ENCODE measurements at places on chromosomes 7 and 10.

DNA sequence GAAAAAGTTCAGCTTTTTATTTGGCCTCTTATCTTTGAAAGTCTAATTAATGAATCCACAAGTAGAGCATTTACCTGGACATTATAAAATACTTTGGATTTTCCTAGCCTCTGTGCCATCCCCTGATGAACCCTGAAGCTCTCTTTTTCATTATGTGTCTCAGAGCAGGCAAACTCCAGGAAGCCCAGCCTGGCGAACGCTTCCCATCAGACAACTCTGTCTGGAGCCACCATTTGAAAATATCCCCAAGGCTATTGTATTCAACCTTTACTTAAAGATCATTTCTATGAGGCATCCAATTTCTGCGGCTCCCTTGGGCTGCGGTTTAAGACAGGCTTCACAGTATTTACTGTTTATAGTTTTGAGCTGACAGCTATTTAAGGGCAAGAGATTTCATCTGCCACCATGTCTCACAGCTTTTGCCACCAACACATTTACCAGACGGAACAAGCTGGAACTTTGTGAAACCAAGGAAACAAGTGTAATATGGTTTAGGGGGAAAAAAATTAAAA lies 257.2 kb upstream of the GLI3 start:
- DNase-seq, result no peak

DNA sequence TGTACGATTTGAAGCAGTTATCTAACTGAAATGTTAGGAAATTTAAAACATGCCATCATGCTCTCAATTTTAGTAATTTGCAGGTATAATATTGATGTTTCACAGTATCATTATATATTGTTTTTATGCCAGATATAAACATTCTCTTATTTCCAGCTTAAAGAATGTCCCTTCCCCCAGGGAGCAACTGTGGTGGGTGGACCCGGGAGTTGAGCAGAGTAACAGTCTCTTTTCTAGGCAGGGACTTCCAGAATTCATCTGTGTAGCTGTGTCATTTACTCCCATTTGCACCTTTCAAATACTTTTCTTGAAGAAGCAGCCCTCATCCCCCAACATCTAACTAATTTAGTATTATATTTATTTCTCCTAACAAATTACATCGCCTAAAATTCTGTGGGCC lies 9.6 kb downstream of the INPP5F start:
- DNase-seq, result no peak

GRCh38 chr7:77476871-77477270 lies 60.2 kb upstream of the PTPN12 start:
- DNase-seq, result no peak

DNA sequence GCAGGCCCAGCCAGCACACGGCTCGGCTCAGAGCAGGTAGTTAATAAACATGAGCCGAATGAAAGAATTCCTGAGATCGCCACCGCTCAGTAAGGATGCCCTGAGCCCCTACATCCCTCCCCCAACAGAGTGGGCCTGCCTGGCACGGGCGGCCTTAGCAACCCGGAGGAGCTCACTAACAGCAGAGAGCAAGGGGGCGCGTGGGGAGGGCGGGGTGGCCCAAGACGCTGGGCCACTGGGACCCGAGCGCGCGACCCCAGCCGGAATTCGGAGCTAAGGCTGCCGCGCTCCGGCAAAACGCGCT lies 403 bp upstream of the ENO4 start:
- DNase-seq, result no peak

DNA sequence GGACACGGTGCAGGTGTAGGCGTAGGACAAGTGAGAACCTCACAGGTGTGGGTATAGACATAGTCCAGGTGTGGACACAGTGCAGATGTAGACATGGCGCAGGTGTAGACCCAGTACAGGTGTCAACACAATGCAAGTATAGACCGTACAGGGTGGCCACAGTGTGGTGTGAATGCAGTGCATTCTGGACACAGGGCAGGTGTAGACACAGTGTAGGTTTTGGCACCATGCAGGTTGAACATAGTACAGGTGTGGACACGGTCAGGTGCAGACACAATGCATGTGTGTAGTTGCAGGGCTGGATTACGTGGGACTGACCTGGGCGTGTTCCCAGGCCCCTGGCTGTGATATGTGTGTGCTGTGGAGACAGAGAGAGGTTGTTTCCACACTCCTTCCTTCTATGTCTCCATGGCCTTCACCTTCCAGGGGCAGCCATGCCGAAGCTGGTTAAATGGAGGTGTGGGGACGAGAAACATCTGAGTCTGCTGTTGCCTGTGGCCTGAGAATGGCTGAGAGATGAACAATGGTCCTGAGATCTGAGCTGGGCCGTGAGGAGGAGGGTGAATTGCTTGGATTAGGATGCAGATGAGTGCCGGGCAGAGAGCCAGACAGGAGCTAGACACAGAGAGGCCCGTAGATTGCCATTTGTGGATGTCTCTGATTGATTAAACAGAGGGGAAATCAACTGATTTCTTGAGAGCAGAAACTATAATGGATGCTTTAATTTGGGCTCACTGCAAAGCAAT lies 343.9 kb upstream of the SHH start:
- DNase-seq, result no peak

DNA sequence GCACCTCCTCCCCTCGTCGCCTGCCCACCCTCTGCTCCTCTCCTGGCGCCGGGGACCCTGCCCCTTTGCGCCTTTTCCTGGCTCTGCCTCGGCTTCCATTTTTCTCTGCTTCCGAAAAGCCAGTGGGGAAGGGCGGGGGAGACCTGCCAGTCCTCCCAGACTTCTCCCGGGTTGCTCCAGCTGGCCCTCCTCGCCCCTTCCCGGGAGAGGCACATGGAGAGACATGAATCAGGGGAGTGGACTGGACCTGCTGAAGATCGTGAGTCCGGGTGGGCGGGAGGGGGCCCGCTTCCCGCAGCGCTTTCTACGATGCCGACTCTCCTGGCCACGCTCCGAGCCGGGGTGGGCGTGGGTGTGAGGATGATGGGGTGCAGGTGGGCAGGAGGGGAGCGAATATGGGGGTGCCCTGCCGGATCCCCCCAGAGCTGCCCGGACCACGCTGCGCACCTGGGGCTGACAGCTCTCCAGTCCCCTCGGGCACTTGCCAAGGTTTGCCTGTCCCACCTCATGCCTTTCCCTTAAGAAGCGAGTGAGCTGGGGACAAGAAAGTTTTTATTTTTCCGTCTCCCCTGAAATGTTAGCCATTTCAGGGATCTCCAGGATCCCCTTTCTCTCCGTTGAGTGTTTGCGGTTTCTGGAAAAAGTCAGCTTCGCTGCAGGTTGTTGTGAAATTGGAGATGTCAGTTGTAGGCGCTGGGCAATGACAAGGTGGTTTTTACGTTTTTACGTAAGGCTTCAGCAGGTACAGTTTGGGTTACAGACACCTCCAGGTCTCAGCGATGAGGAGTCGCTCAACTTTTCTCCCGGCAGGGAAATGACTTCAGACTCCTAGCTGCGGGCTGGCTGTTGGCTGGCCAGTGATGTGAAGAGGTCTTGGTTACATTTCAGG lies 977 bp downstream of the CACNB2 start:
- DNase-seq, result no peak

GRCh38 chr7:44227911-44228310 lies 27.1 kb downstream of the YKT6 start:
- no peak for DNase-seq

- no peak for DNase-seq
These were observed 42.9 kb downstream of the CCDC186 start for GRCh38 chr10:114131094-114131493.

DNA sequence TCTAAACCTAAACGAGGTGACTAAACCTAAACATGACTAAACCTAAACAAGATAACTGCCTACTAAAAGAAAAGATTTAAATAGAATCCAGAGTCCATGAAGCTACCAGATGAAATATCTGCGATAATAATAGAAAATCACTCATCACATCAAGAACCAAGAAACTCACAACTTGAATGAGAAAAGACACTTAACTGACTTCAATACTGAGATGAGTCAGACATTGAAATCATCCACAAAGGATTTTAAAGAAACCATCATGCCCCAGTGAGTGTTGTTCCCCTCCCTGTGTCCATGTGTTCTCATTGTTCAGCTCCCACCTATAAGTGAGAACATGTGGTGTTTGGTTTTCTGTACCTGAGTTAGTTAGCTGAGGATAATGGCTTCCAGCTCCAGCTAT lies 416.0 kb downstream of the CALN1 start:
- DNase-seq, result no peak

- no peak for DNase-seq
These were observed 4.7 kb upstream of the HIP1 start for GRCh38 chr7:75743455-75743859.

DNA sequence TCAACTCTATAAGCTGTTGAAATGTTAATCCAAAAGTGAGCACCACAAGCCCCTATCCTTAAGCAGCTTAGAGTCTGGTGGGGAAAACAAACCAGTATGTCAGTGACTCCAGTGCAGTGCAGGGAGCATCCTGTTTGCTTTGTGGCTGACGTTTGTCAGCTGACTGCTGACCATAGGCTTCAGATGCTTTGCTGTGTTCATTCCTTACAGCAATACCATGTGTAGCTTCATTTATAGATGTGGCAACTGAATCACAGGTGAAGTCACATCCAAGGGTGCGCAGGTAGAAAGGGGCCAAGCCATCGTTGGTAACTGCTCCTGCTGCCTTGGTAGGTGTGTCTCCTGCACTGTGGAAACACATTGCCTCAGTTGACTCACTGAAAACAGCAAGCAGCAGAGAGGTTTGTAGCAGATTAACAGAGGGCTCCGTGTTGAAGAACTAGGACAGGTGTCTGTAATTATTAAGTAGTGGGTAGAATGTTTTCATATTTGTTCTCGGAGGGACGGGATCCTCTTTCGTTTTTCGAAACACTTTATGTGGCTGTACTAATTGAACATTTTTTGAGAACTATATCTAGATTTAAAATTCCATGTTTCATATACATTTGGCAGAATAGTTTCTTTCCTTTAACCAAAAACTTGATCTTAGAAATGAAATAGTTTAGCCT lies 2.0 kb downstream of the INSIG1 start:
- peak; percentile 41 for DNase-seq

GRCh38 chr7:46026741-46027140 lies 105.7 kb upstream of the IGFBP3 start:
- DNase-seq, result no peak

- no peak for DNase-seq
These were observed 82.6 kb downstream of the ATE1 start for GRCh38 chr10:121845044-121845784.

DNA sequence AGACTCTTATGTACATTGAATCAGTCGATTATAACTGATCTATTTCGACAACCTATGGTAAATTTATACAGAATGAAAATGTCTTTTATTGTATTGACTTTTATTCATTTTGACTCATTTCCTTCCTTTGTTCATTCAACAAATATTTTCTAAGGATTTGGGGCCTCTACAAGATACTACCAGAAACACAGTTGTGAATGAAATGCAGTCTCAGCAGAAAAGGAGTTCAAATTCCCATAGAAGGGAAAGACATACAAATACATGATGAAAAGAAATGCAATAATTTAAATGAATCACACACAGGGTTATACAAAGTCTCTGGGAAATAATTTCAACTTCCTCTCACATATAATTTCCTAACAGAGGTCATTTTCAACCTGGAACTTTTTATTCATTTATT lies 134.0 kb upstream of the SEMA3A start:
- DNase-seq, result no peak

- DNase-seq, result no peak
These were observed 125.3 kb upstream of the RSU1 start for GRCh38 chr10:16942381-16943078.

DNA sequence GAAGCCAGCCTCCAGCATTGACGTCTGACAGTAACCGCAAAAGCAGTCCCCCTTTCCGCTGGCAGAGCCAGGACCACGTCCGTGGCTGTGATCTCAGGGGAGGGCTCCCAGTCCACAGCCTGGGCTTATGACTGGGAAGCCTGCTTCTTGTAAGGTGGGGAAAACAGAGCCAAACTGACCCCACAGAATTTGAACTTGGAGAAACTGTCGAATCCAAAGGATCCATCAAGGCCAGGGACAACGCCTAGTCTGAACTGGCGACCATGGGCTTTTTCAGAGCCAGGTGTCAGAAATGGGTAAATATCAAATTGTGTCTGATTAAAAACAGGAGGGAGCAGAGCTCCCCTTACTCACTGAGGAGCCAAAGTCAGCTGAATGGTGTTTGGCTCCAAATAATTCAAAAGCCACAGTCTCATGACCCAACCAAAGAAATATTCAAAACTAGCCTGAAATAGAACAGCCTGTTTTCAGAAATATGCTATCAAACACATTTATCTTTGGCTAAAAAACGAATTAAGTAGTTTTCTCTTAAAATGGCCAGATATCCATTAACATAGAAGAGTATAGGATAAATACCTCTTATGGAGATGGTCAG lies 751.4 kb upstream of the GALNT17 start:
- DNase-seq, result no peak

GRCh38 chr7:48295296-48295971 lies 124.2 kb downstream of the ABCA13 start:
- DNase-seq, result no peak

DNA sequence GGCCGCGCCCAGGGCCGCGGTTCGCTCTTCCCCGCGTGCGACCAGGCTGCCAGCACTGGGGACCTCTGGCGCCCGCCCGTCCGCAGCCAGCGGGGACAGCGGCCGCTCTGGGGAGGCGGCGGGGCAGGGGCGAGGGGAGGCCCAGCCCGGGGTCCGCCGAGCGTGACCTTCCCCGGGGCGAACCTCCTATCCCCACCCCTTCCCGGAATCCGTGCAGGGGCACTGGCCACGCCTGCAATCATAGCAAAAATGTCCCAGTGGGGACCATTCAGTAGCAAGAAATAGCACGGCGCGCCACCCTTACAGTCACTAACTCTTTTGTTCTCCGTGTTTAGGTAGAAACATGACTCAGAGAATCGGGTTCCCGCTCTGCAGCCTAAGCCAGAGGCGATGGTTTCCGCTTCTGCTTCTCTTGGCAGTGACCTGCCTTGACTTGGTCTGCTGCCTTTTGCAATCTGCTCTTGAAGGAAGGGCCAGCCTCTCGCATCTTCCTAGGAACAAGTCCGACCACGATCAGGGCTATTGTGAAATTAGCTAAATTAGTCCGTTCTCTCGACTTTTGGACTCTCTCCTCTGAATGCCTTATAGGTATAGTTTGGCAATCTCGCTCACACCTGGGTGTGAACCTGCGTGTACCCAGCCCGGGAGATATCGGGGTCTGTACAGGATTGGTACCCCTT lies 79.3 kb upstream of the ACBD5 start:
- DNase-seq, result no peak

DNA sequence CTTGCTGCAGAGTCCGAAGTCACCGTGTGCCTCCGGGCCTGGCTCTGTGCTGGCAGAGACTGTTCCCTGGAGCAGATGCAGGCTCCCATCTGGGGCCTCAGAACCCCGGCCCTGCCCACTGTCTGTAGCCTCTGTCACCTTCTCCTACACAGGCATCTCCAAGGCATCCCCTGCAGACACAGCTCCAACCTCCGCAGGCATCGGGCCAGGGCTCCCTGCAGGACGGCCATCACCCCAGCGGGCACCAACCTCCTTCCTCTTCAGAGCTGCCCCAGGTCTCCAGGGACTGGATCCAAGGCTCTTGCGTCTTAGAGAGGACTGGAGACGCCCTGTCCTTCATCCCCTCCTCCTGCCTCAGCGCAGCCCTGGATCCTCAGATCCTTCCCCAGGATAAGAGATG lies 69.9 kb upstream of the MYL10 start:
- DNase-seq, result no peak
